ENCODE measurements at places on chromosomes 16 and 17. TPM values are rescaled to one million over a fixed set of nuclear protein-coding genes. Genes with fewer than 3 reads are reported as not detected.
A peak's percentile ranks its signal among the peaks of the same experiment; 100 is the strongest.

DNA sequence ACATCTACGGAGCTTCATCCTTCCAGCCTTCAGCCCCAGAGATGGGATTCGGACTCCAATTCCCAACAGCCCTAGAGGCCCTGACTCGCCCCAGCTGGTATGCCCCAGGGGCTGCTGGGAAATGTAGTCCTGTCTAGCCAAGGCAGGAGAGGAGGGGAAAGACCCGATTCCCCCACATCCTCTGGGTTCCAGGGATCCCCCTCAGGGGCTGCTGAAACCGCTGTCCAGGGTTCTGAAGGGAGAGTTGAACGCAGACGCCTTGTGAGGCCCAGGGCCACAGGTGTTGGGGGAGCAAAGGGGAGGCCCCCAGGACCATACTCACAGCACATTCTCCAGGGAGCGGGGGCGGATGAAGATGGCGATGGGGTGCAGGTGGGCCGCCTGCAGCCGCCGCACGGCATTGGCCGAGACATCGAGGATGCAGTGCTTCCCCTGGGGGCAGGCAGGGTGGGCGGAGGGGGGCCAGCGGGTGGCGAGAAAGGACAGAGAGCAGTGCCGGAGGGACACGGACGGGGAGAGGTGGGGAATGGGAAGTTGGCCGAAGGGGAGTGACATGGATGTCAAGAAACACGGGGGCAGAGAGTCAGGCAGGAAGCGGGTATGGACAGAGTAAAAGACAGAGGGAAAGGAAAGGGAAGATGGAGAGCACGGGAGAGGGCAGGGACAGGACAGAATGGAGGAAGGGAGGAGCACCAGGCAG is 12.6 kb upstream of the ASGR1 start:
- H3K27me3 ChIP-seq: no peaks in the 10 kb centered on the region
- no peak overlapping the region for H3K27ac ChIP-seq
- peak overlapping the region; percentile 15 for H3K4me3 ChIP-seq

GRCh38 chr17:76635659-76636360 is 7.7 kb downstream of the ST6GALNAC1 start:
- H3K4me3 ChIP-seq: no peak overlapping the region
- no peaks in the 10 kb centered on the region for H3K27me3 ChIP-seq
- DNase-seq: no peak
- no peaks in the 10 kb centered on the region for H3K4me1 ChIP-seq
- H3K27ac ChIP-seq: no peak overlapping the region

Gene PPY
- total RNA-seq: not detected

GRCh38 chr17:75765981-75766380 is 989 bp upstream of the GALK1 start:
- H3K36me3 ChIP-seq: no peaks in the 10 kb centered on the region
- no peak overlapping the region for H3K4me3 ChIP-seq
- no peaks in the 10 kb centered on the region for H3K27me3 ChIP-seq
- peak overlapping the region; percentile 54 for H3K27ac ChIP-seq
- peaks cover 6% of the 10 kb centered on the region for H3K4me1 ChIP-seq

Gene SEC14L5
- total RNA-seq: 1.0 TPM

- H3K4me3 ChIP-seq: no peak overlapping the region
- H3K36me3 ChIP-seq: no peaks in the 10 kb centered on the region
- no peaks in the 10 kb centered on the region for H3K4me1 ChIP-seq
Observed at GRCh38 chr17:34420254-34420766, 57.3 kb upstream of the CCL1 start.

Gene CACNG1
- total RNA-seq: 185 TPM
